ENCODE measurements at places on chromosomes 12 and 14.

GRCh38 chr14:83764656-83765599 lies 1765.0 kb upstream of the FLRT2 start:
- DNase-seq, result no peak

- no peak for DNase-seq
Measured at GRCh38 chr14:90911121-90911520, 94.9 kb upstream of the TTC7B start.

GRCh38 chr12:67669934-67670631 lies 21.5 kb downstream of the DYRK2 start:
- no peak for DNase-seq

- DNase-seq, result no peak
Measured at GRCh38 chr12:466039-466438, 6.3 kb downstream of the B4GALNT3 start.

- no peak for DNase-seq
Measured at GRCh38 chr12:94699801-94700200, 49.4 kb upstream of the TMCC3 start.

GRCh38 chr12:30847259-30847658 lies 79.3 kb upstream of the TSPAN11 start:
- peak; percentile 78 for DNase-seq

DNA sequence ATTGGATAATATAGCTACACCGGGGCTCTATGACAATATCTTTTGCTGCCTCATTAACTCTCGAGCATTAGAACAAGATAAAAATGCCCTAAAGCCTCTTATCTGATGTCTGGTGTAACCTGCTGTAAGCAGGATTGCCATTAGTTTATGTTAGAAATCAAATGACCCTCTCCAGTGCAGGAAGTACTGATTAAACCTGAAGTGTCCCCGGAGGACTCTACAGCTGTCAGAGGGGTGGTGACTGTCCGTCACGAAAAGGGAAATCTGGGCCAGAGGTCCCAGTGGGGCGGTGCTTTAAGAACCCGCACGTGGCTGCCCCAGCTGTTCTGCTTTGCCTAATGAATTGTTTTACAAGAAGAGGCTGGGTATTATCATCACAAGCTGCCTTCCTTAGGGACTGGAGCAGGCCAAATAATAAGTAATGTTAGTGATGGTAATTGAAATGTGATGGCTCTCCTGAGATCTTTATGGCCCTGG lies 55.7 kb downstream of the LIN52 start:
- no peak for DNase-seq

- no peak for DNase-seq
Measured at GRCh38 chr12:93813186-93813585, 136.0 kb downstream of the CRADD start.

- DNase-seq, result no peak
Measured at GRCh38 chr14:21475767-21476522, 814 bp downstream of the RAB2B start.

GRCh38 chr12:4787965-4788364 lies 67.8 kb downstream of the GALNT8 start:
- DNase-seq, result no peak

DNA sequence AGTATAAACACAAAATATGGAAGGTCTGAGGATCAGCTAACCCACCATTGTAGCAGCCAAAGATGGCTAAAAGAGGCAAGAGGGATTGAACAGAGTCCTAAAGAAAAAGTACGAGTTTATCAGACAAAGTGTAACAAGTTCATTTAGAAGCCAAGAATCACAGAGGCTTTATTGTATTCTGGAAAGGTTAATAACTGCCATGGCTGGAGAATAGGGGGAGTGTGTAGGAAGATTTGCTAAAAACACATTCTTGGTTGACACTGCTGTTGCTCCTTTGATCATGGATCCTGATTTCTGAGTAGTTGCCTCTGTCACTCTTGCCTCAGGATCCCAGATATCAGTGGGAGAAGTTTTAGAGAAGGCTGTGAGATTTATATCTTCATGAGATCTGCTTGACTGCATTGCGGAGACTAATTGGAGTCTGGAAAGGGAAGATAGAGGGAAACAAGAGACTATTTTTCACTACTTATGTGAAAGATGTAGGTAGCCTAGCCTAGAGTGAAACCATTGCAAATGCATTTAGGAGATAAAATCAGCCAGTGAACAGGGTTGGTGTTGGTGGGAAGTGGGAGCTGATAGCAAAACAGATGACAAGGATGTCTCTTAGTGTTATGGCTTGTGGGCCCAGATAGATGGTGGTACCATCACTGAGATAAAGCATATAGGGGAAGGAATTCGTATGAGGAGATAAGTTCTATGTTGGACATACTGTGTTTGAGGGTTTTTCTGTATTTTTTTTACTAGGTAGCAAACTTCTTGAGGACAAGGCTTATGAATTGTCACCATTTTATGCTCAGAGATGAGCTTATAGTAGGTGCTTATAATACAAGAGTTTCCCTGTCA lies 402.9 kb upstream of the PDE3A start:
- no peak for DNase-seq

- no peak for DNase-seq
Measured at GRCh38 chr12:79766705-79767464, 76.1 kb upstream of the PAWR start.

DNA sequence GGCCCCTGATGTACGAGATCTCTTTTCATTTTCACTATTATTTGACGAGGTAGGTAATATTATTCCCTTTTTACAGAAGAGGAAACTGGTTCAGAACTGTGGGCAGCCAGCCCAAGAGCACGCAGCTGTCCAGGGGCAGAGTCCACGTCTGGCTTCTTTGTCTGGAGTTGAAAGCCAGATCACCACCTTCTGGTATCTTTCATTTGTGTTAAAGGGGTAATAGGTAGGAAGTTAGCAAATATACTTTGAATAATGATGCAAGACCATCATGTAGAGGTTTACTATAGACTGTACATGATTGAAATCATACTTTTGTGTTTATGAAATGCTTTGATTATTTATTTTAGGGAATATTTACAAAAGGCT lies 144.1 kb upstream of the AMIGO2 start:
- DNase-seq, result no peak

- DNase-seq, result no peak
Measured at GRCh38 chr12:121793440-121793837, at the start of gene RHOF. TSS of gene RHOF (minus strand) at chr12:121793688. CDS start at chr12:121793633, 55 bp downstream.

DNA sequence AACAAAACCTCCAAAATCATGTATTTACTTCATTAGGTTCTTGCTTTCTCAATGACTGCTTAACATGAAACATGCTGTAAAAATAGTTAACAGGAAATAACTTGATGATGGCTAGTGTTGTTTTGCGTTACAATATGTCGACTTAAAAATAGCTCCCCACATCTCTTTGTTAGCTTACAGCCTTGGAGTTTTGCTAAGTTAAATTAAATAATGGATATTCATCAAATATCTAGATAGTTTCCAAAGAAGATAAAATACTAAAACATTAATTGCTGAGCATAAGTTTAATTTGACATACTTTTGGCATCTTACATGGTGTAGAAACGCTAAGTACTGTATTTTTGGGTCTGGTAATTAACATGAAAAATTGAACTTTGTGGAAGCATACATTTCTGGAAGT lies 500.6 kb upstream of the NOVA1 start:
- no peak for DNase-seq

- DNase-seq, result no peak
Measured at GRCh38 chr12:104297477-104298113, 5.9 kb upstream of the EID3 start.

DNA sequence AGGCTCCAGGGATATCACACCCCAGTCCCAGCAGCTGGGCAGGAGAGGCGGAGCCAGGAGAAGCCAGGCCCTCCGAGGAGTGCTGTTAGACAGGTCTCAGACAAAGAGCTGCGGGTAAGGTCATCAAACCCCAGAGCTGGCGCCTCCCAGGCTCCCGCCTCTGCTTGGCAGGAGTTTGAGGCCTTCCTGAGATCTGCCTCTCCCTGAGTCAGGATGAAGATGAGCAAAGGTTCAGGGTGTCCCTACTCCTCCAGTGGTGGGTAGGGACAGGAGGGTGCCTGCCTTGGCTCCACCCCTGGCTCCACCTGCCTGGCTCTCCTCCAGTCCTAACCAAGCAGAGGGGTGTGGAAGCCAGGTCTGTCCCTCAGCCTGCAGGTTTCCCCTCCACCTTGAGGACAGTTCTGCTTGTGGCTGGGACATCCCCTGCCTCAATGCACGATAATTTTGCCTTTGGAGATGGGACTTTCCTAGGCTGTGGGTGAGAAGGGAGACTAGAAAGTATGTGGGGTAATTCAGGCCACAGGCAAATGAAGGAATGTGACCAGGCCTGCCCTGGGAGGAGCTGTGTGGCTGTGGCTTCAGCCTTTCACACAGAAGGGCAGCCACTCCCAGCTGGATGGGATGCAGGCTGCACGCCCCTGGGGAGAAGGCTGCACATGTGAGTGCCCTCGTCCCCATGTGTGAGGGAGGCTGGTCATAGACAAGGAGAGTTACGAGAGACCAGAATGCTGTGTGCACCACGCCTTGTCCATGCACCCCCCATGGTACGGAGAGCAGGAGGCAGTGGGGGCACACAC lies 2.2 kb downstream of the PLEKHG6 start:
- DNase-seq, result peak; percentile 14

GRCh38 chr14:99435327-99435726 lies 45.3 kb downstream of the SETD3 start:
- DNase-seq, result no peak

DNA sequence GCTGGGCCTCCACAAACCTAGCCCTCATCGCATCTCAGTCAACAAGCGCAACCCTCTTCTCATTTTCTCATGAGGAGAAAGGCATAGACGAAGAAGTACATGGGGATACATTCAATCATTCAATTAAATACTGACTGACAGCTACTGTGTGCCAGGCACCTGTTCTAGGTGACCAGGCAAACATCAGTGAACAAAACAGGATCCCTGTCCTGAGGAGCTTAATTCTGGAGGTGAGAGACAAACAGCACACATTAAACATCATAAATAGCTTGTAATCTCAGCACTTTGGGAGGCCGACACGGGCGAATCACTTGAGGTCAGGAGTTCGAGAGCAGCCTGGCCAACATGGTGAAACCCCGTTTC lies 362 bp upstream of the ACYP1 start:
- DNase-seq, result no peak

DNA sequence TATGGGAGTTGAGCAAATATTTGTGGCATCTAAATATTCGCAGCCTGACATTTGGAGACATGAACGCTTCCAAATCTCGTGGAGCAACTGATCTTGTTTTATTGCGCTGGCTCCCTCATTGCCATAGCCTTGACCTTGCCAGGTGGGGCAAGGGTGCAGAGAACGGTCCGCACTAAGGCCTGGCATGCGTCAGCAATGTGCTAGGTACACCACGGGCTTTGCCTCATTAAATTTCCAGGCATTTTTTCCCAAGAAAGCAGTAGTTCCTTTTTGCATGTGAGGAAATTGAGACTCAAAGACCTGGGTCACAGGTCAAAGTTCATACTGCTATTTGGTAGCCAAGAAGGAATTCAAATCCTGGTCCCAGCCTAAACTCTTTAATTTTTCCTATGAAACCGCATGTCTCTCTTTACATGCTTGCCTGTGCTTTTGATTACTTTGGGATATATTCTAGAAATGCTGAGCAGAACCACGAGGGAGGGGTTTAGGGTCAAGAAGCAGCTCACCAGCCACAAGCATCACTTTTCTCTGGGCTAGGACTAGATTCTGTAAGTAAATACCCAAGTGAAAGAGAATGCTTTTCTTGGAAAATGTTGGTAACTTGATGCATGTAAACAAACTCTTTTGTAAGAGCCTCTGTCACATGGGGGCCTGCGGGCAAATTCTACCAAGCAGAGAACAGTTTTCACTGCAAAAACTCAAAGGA lies 891.6 kb downstream of the VRK1 start:
- no peak for DNase-seq

- DNase-seq, result peak; percentile 56
Measured at GRCh38 chr12:108565976-108566375, 3.6 kb downstream of the ISCU start.

GRCh38 chr12:116382686-116383530 lies 105.4 kb upstream of the MED13L start:
- DNase-seq, result no peak

DNA sequence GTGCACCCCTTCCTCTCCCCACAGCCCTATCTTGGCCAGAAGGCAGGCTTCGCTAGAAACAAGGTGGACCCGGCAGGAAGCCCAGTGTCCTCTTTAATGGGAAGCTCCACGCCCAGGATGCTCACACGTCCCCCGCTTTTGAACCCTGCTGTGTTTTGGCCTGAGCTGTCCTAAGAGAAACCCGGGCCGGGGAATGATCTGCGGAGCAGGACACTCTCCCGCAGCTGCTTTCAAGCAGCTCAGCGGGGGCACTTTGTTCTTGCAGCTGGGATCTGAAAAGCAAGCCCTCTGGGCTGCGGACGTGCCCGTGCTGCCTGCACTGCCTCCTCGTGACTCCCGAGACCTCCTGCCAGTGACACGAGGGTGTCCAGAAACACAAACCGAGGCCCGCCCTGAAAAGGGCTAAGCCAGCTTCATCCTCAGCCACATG lies 30.0 kb downstream of the SCARB1 start:
- DNase-seq, result no peak

DNA sequence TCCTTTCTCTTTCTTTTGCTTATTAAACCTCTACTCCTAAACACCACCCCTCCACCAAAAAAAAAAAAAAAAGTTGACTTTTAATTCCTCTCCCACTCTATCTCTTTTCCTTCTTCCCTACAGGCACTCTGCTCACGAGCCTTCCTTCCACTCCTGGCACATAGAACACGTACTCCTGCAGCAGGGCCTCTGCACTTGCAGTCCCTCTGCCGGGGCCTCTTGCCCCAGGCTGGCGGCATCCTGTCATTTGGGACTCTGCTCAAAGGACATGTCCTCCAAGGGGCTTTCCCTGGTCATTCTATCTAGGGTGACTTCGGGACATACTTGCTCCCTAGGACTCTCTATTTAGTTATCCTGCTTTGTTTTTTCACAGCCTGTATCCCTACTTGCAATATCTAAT lies 7.7 kb downstream of the FOS start:
- no peak for DNase-seq

DNA sequence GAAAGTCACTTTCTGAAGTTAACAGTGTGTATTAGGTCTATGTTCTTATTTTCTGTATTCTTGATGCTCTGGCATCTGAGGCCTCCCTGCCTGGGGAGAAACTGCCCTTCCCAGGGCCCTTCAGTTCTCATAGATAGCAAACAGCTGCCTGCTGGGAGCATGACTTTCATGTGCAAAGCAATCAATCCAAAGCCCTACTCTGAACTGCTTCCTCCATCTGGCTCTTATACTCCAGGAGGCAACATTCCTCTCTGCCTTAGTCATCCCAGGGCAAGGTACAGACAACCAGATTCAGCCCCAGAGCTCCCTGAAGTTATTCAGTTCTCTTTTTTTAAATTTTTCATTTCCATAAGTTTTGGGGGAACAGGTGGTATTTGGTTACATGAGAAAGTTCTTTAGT lies 41.7 kb upstream of the RIN3 start:
- DNase-seq, result no peak

- DNase-seq, result no peak
Measured at GRCh38 chr12:91100906-91101305, 10.4 kb downstream of the LUM start.
